Heart left ventricle (tissue), 16 donors: ENCODE measurements at places on chromosomes 1 and 21. TPM values are rescaled to one million over a fixed set of nuclear protein-coding genes. Genes with fewer than 3 reads are reported as not detected.

GRCh38 chr21:16125274-16125673, 395.5 kb downstream of the USP25 start:
- DNase-seq = no peak

DNA sequence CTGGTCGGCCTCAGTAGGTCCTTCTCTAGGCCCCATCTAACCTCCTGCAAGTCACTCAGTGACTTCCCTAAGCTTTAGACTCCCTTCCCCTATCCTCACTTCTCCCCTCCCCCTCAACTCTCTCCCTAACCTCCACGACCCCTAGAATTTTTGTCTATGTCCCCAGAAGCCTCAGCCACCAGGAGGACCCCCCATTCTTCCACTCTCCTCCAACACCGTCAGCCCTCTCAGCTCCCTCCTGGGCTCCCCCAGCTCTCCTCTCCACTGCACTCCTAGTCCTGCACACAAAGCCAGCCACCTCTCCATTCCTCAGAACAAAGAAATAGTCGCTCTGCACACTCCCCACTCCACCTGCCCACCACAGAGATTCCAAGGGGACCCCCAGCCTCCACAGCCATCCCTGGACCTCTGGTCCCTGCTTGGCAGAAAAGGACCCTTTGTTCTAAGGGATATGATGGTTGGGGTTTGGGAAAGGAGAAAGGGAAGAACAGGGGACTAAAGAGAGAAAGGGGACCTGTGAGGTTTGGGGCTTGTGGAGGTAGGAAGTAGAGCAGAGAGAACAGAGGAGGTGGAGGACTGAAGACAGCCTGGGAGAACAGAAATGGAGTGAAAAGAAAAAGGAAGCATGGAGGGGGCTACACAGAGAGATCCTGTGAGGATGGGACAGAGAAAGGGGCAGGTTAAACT, 2.8 kb downstream of the ARHGEF2 start:
- no peak for DNase-seq

GRCh38 chr1:209643285-209644020, 8.8 kb downstream of the LAMB3 start:
- no peak for DNase-seq

DNA sequence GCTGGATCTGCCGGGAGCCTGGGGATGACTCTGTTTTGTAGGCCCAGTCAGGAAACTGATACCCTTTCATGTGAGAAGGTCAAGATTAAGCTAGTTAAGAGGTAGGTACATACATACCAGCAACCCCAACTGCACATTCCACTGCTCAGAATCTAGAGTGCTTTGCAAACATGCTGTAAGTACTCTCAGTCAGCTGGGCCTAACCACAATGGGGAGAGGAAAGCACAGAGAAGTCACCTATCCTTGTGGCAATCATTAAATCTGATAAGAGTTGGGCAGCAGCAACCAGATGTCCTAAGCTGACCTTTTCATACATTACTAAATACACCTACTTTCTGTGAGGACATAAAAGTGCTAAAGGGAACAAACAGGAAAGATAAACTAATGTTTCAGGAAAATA, 2.5 kb downstream of the ETV3 start:
- DNase-seq = no peak

GRCh38 chr1:225299624-225300023, 128.2 kb downstream of the LBR start:
- DNase-seq = no peak

GRCh38 chr1:44297695-44298400, 57.2 kb downstream of the ERI3 start:
- no peak for DNase-seq

- DNase-seq = no peak
Observed at GRCh38 chr1:14733048-14733778, 134.7 kb downstream of the KAZN start.

DNA sequence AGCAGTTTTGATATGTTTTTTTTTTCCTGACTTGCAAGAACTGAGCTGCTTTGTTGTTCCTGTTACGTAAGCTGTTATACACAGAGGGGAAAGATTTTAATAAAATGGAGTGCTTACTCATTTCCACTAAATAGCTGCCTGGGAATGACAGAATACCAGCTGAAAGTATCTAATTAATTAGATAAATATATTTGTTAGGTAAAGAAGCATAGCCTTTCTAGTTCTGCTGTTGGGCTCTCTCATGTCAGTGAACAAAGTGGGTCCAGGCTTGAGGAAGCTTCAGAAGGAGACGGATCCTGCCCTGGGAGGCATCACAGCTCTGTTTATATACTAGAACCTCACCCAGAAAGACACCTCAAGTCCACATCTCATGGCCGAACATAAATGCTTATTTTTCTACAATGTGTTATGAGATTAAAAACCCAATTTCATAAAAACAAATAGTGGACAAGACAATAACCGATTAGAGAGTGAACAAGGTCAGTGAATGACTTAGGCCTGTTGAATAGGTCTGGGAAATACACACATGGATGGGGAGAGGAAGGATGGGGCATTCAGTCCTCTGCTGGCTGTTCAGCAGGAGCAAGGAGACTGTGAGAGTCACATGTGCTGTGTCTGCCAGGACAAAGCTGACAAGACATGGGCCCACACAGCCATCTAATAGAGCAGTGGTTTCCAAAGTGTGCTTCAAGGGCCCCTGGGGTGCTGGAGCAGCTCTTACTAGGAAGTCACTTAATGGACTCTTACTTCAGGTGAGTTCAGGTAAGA, 20.6 kb downstream of the TRAF5 start:
- DNase-seq = no peak

GRCh38 chr1:183702813-183703198, 49.7 kb upstream of the APOBEC4 start:
- DNase-seq = no peak

DNA sequence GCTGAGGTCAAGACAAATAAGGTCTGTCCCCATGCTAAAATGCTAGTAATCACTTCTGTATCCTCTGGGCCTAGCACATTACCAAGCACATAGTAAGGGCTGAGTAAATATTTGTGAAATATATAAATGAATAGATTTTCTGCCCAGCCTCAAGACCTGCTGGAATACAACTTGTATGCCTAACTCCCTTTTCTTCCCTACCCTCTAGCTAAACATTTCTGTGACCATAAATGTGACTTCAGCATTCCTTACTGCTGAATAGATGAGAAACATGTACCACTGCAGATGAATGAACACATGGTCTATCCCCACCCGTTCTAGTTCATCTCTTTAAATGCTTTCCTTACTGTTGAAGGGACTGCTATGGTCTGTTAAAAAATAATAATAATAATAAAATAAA, 209.0 kb upstream of the HOOK1 start:
- no peak for DNase-seq

- no peak for DNase-seq
Observed at GRCh38 chr1:61170328-61171238, 88.2 kb downstream of the NFIA start.

DNA sequence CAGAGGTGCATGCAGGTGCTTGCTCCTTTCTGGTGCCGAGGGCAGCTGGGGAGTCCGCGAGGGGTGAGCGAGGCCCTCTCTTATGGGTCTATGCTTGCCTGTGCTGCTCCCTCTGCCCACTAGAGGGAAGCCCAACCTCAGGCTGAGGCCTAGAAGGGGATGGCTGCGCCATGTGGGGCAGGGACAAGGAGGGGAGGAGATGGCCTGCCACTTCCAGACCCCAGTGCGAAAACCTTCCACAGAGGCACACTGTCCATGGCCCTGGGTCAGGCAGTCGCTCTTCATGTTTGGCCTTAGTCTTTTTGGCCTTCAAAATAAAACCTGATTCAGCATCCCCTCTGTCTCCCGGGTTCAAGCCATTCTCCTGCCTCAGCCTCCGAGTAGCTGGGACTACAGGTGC, 14.0 kb downstream of the RHBG start:
- peak; percentile 53 for DNase-seq

- DNase-seq = no peak
Observed at GRCh38 chr1:56658254-56658653, 13.1 kb downstream of the PRKAA2 start.

- DNase-seq = no peak
Observed at GRCh38 chr1:44013949-44014348, 17.3 kb downstream of the SLC6A9 start.

DNA sequence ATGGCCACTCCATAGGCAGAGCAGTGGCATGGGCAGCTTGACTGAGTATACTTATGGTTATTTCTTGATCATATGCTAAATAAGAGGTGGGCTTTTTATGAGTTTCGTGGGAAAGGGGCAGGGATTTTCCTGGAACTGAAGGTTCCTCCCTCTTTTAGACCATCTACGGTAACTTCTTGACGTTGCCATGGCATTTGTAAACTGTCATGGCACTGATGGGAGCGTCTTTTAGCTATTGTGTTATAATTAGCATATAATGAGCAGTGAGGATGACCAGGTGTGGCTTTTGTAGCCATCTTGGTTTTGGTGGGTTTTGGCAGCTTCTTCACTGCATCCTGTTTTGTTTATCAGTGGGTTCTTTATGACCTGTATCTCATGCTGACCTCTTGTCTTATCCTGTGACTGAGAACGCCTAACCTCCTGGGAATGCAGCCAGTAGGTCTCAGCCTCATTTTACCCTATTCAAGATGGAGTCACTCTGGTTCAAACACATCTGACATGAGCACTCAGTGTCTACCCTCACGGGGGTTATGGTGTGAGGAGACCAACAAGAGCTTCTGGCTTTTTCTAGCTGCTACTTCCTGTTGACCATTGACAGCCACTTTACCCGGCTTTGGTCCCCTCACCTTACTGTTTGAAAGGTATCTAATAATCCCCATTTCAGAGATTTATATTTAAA, 71.7 kb downstream of the GALNT2 start:
- DNase-seq = no peak

DNA sequence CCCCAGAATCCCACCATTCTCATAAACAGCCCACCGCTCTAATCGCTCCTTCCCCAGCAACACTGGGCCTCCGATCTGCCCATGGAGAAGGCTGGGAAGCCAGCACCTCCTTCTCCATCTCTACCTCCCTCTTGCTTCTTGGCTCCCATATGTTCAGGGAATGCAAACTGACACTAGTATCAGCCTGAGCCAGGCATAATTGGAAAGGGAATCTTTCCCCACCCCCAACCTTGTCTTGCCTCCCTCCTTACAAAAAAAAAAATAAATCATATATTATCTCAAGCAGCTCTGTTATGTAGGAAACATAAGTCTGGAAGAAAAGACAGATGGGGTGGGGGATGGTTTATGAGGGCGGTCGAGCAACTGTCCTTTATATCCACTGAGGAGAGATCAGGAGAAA, 127.2 kb downstream of the NAV1 start:
- no peak for DNase-seq

- DNase-seq = no peak
Observed at GRCh38 chr1:160637821-160638539, 8.9 kb downstream of the SLAMF1 start.

GRCh38 chr1:178644308-178645120, 80.5 kb upstream of the RALGPS2 start:
- peak; percentile 26 for DNase-seq

- DNase-seq = no peak
Observed at GRCh38 chr1:54296666-54297065, 96.7 kb downstream of the MRPL37 start.

SH2D5 gene
- polyA plus RNA-seq = 12.4 TPM

FAM3B gene
- not detected for polyA plus RNA-seq

HTR6 gene
- not detected for polyA plus RNA-seq

ATP6V1G3 gene
- polyA plus RNA-seq = not detected

ACTL8 gene
- not detected for polyA plus RNA-seq

NUP210L gene
- polyA plus RNA-seq = not detected

GBP3 gene
- 4.0 TPM for polyA plus RNA-seq

FMO3 gene
- polyA plus RNA-seq = 1.4 TPM

CD101 gene
- 0.72 TPM for polyA plus RNA-seq

HAO2 gene
- polyA plus RNA-seq = not detected

LRP8 gene
- polyA plus RNA-seq = 2.8 TPM
